ENCODE measurements at places on chromosomes 6 and 20.

DNA sequence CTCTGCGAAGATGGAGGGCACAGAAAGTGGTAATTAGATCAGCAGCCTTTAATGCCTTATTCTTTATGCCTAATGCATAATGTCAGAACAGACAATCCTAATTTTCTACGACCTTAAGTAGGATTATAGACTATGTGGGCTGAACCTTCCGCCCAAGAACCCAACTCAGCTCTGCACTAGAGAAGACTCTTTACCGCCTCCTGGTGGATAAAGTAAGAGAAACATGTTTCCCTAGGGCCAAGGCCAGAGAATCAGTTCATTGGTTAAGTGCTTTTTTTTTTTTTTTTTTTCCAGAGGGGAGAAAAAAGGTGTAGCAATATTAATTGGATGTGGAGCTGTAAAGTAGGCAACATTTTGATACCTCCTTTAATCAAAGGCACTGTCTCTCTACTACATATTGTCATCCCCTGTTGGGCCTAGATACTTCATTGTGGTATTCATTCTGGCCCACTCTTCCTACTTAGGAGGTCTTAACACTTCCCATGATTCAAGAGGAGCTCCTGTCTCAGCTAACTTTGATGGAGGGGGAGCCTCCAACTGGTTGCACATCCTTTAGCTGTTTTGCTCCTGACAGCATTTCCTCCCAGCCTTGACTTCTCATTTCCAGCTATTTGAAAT, 124.9 kb upstream of the NRN1 start:
- no peak for DNase-seq

- DNase-seq: no peak
These were observed 102.4 kb upstream of the ISM1 start for GRCh38 chr20:13118676-13119075.

GRCh38 chr6:56687551-56687950, 44.9 kb upstream of the DST start:
- DNase-seq: no peak

DNA sequence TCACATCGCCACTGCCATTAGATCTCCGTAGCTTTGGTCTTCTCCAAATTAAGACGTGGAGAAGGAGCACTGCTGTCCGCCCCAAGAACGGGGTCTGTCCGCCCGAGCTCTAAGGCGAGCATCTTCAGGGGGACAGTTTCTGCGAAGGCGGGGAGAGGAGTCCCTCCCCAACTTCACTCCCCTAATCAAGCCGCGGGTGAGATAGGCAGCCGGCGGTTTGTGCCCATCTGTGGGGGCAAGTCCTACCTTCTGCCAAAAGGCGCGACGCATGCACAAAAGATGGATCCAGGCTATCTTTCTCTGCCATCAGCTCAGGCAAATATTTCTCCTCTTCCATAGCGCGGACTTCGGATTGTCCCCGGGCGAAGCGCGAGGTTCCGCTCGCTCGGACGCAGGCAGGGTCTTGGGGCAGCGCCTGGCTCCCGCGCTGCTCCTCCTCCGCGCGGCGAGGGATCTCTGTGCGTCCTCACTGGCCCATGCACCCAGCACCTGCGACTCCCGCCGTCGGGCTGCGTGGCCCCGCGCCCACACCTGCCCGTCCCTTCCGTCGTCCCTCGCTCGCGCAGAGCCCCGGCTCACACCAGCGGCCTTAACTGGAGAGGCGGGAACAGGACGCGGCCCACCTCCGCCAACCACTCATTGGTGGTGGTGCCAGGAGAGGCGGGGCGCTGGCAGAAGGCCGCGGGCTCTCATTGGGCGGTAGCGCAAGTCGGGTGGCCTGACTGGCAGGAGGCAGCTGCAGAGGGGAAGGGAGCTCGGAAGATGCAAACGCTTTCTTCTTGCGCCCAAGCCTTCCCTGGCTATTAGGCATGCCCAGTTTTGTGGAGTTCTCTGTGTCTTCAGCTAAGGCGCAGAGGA, at the start of gene KHDRBS2:
Gene KHDRBS2, minus strand, starts transcription at position 614 of the 858 bp plus-strand sequence.
- no peak for DNase-seq

GRCh38 chr6:1118287-1118647, 193.6 kb upstream of the FOXQ1 start:
- no peak for DNase-seq

GRCh38 chr6:40387127-40387870, 199.9 kb downstream of the LRFN2 start:
- no peak for DNase-seq

DNA sequence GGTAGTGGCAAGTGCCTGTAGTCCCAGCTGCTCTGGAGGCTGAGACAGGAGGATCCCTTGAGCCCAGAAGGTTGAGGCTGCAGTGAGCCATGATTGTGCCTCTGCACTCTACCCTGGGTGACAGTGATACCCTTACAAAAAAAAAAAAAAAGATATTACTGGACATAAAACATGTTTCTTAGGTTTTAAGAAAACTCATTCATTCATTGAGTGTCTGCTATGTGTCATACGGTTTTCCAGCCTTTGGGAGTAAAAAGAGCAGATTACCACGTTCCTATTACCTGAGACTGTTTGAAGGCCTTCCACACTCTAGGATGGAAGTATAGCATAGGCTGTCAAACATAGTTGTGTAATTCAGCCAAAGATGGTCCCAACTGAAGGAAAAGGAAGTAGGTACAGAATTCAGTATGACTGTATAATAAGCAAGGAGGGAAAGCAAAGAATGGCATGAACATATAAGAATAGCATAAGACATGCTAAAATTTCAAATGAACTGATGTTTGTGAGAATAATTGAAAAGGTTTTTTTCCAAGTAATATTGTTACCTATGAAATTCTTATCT, 22.0 kb downstream of the STXBP5 start:
- DNase-seq: no peak

DNA sequence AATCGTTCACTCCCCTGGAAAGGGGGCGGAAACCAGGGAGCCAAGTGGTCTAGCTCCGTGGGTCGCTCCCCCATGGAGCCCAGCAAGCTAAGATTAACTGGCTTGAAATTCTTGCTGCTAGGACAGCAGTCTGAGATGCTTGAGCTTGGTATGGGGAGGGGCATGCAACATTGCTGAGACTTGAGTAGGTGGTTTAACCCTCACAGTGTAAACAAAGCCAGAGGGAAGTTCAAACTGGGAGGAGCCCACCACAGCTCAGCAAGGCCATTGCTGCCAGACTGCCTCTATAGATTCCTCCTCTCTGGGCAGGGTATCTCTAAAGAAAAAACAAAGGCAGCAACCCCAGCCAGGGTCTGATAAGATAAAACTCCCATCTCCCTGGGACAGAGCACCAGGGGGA, 43.2 kb downstream of the COL21A1 start:
- no peak for DNase-seq

- no peak for DNase-seq
These were observed 16.7 kb upstream of the LMBRD1 start for GRCh38 chr6:69813508-69813907.

GRCh38 chr6:169779896-169780295, 28.5 kb downstream of the ERMARD start:
- DNase-seq: no peak

DNA sequence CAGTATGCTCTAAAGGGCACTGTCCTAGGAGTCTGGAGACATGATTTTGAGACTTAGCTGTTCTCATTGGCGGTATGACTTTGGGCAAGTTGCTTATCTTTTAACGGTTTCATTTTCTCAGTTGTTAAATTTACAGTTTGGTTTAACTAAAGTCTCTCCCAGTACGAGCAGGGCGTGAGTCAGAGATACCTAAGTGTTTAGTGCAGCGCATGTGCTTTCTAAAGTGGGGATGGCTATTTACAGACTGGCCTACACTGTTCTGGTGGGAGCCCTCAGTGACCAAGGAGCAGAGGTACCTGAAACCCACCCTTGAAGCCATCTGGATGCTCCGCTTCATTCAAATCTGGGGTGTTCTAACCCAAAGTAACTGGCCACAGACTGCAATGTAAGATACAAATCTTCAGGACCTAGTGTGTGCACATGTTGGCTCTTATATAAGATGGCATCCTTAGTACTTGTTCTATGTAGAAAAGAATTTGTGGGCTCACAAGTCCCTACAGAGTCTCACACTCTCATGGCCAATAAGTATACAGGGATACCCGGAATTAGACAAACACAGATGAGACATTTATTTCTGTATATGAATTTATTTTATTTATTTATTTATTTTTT, 10.7 kb downstream of the MSH5 start:
- DNase-seq: no peak

GRCh38 chr20:45323731-45324130, 15.6 kb upstream of the MATN4 start:
- DNase-seq: no peak

- DNase-seq: no peak
These were observed 56.3 kb upstream of the CD93 start for GRCh38 chr20:23142162-23143050.

DNA sequence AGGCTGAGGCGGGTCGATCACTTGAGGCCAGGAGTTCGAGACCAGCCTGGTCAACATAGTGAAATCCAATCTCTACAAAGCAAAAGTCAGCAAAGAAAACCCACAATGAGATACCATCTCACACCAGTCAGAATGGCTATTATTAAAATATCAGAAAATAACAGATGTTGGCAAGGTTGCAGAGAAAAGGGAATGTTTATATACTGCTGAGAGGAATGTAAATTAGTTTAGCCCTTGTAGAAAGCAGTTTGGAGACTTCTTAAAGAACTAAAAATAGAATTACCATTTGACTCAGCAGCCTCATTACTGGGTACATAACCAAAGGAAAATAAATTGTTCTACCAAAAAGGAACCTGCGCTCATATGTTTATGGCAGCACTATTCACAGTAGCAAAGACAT, 16.7 kb upstream of the GCM1 start:
- no peak for DNase-seq

DNA sequence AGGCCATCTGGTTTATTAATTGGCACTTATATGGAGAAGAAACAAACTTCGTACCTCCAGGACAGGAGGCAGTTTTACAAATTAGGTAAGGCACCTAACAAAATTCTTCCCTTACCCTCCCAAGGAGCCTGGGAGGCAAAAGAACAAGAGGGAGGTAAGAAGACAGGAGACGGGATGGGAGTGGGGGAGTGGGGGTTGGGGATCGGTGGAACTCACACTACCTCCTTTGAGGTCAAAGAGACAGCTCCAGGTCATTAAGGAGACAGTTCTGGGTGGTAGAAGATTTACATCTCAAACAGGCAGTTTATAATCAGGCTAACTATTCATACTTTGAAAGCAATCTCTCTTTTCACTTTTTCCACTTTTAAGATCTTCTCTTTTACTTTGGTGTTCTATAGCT, 112.3 kb upstream of the HDAC2 start:
- DNase-seq: no peak
